ENCODE measurements at places on chromosomes 5 and 9.

GRCh38 chr5:38768412-38769211 lies 77.2 kb upstream of the OSMR start:
- DNase-seq: no peak

DNA sequence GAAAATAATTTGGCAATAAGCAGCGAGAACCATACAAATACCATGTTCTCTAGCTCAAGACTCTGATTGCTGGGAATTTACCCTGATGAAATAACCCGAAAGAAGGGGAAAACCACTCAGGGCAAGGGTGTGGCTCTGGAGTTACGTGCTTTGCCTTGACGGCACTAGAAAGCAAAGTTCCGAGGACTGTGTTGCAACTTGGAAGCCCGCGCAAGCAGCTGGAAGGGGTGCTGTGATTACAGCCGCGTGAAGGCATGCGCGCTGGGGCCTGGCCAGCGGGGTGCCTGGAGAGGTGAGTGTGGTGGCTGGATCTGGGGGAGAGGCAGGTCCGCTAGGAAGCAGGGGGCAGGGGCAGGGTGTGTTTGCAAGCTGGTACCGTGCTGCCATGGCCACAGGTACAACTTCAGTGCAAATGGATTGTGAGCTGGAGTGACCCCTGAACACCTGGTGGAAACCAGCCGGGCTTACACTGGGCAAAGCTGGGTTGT lies 52.6 kb upstream of the CNOT6 start:
- no peak for DNase-seq

DNA sequence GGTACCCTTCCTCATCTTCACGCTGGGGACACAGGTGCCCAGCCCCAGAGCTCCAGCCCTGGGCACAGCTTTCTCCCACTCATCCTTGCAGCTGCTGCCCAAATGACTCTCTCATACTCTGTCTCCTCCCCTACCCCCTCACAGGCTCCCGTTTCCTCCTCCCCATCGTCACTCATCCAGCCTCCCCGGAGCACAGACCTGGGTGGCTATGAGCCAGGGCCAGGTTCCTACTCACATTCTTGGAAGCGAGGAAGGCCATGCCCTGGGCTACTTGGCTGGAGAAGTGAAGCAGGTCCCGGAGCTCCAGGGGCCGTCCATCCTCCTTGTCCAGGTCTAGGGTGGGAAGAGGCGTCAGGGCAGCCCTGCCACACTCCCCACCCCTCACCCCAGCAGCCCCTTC lies 29.3 kb downstream of the CSF1R start:
- no peak for DNase-seq

GRCh38 chr9:16619914-16620520 lies 250.5 kb downstream of the BNC2 start:
- DNase-seq: no peak

DNA sequence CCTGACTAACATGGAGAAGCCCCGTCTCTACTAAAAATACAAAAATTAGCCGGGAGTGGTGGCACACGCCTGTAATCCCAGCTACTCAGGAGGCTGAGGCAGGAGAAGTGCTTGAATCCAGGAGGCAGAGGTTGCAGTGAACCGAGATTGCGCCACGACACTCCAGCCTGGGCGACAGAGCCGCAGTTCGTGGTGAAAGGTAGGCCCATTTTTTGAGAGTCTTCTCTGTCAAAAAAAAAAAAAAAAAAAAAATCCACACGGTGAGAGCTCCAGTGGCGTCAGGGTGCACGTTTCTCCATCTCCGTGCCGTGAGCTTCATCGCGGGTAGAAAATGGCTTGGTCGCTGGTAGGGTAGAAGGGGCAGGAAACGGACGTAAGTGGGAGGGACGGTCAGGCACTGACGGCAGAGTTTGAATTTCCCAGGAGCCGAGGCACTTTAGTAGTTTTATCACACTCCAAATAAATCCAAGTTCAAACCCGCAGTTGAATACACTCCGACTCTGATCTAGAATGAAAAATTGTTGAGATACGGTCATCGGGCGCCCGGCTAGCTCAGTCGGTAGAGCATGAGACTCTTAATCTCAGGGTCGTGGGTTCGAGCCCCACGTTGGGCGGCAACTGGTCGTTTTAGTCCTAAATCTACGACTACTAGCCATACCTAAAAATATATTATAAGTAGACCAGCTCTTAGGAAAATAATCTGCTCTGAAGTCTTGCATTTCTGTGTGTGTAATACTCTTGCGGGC lies 2.4 kb upstream of the TRIM7 start:
- DNase-seq: no peak

Measured in NCI-H1048 (cell line).